ENCODE measurements at places on chromosomes 16 and 17. TPM values are rescaled to one million over a fixed set of nuclear protein-coding genes. Genes with fewer than 3 reads are reported as not detected.

The NECAB2 gene
- not detected for total RNA-seq

The CDT1 gene
- total RNA-seq, result 78.9 TPM

The GRAPL gene
- 23.2 TPM for total RNA-seq

The HOXB4 gene
- total RNA-seq, result 9.0 TPM

The KRT27 gene
- not detected for total RNA-seq

The PDE6G gene
- 26.3 TPM for total RNA-seq

The KRTAP1-4 gene
- not detected for total RNA-seq

The OR1A2 gene
- total RNA-seq, result not detected

The SKAP1 gene
- total RNA-seq, result 84.4 TPM

The RASD1 gene
- total RNA-seq, result 1.4 TPM

The PRAC1 gene
- not detected for total RNA-seq

The IL4R gene
- 474 TPM for total RNA-seq

The HS3ST2 gene
- total RNA-seq, result not detected

The IRF8 gene
- total RNA-seq, result 17.5 TPM

The CTRB1 gene
- total RNA-seq, result not detected

The SOCS7 gene
- total RNA-seq, result 19.0 TPM

All from T-helper 1 cell treated with Interleukin-12 subunit alpha and Interleukin-12 subunit beta and Interleukin-4 antibody, amounts not matched to agents 30 ng/mL and 1 ng/mL, for 36 hours (primary cell).